ENCODE measurements at places on chromosomes 2 and 18. TPM values are rescaled to one million over a fixed set of nuclear protein-coding genes. Genes with fewer than 3 reads are reported as not detected.

Gene HDHD2
- total RNA-seq = 16.6 TPM

Gene SP3
- 123 TPM for total RNA-seq

Gene TBC1D8
- 1.9 TPM for total RNA-seq

Gene CKAP2L
- 0.97 TPM for total RNA-seq

Gene TLX2
- 1.5 TPM for total RNA-seq

Gene CRYGC
- not detected for total RNA-seq

Gene ALPG
- not detected for total RNA-seq

Gene KCNS3
- not detected for total RNA-seq

GRCh38 chr2:221485503-221485870 lies 86.6 kb downstream of the EPHA4 start:
- no peaks in the 10 kb centered on the region for H3K27me3 ChIP-seq
- peak overlapping the region; percentile 19 for H3K27ac ChIP-seq
- no peaks in the 10 kb centered on the region for H3K36me3 ChIP-seq
- no peaks in the 10 kb centered on the region for H3K4me1 ChIP-seq

DNA sequence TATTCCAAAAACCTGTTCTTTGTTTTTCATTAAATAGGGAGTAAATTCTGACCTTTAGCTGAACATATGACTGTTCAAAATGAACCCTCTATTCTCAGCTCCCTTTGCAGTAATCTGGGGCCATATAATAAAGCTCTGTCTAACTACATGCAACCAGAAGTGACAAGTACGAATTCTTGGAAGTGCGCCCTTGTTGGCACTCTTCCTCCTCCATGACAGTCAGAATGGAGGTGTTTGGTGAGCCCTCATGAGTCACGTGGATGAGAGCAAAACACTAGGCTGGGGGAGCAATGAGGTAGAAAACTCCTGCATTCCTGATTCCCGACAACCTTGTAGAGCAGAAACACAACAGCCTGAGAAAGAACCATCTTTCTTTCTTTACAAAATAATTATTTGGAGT lies 552.9 kb downstream of the FBXO15 start:
- H3K27ac ChIP-seq = no peak overlapping the region
- no peak for DNase-seq
- no peak overlapping the region for H3K4me3 ChIP-seq
- no peaks in the 10 kb centered on the region for H3K4me1 ChIP-seq
- H3K36me3 ChIP-seq = no peaks in the 10 kb centered on the region

GRCh38 chr2:58686776-58687175 lies 445.7 kb upstream of the FANCL start:
- peaks cover 4% of the 10 kb centered on the region for H3K27me3 ChIP-seq
- peaks cover 5% of the 10 kb centered on the region for H3K36me3 ChIP-seq
- no peaks in the 10 kb centered on the region for H3K4me1 ChIP-seq
- no peak overlapping the region for H3K4me3 ChIP-seq
- no peak for DNase-seq
- no peak overlapping the region for H3K27ac ChIP-seq

DNA sequence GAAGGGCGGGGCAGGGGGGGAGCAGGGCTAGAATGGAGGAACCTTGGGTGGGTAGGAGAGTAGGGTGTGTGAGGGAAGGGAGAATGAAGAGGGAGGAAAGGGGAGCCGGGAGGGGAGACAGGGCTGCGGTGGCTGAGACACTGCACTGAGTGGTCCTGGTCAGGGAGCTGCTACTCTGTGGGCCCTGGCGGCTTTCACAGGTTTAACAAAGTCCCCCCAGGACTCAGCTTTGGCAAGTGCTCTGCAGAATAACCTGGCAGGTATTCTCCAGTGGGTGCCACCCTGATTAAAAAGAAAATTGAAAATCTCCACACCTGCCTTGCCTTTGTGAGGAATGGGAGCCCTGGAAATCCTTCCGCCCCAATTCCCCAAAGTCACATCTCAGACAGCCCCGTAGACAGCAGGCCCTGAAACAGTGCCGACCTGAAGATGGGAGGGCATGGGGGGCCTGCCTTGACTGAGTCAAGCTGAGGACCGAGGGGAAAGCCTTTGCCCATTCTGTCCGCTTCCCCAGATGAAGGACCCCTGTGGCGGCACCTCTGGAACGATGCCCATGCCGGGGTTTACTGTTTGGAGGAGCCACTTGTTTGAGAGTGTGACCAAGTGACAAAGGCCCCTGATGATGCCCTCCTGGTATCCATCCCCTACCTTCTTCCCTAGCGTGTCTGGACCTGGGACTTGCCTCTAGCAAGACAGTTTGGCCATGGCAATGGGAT lies 43.6 kb upstream of the OTOS start:
- H3K4me3 ChIP-seq = no peak overlapping the region
- peaks cover 2% of the 10 kb centered on the region for H3K4me1 ChIP-seq

- no peaks in the 10 kb centered on the region for H3K36me3 ChIP-seq
- no peak overlapping the region for H3K4me3 ChIP-seq
- no peaks in the 10 kb centered on the region for H3K27me3 ChIP-seq
Measured at GRCh38 chr18:6741786-6742185, 12.3 kb downstream of the ARHGAP28 start.

DNA sequence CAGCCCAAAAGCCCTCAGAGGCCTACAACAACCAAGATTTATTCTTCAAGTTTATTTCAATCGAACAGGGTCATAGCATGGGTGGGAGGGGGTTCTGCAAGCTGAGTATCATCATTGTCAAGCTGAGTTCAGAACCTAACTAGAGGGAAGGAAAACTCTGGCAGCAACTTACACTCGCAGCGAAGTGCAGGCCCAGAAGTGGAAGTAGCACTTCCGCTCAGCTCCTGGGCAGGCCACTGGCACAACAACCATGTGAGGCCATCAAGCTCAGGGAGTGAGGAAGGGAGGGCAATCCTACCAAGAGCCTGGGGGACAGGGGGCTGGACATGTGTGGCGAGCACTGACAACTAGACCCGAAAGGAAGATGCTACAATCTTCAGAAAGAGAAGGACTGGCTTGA lies 4.8 kb downstream of the UXS1 start:
- H3K36me3 ChIP-seq = peaks cover 14% of the 10 kb centered on the region
- no peak for DNase-seq
- peaks cover 58% of the 10 kb centered on the region for H3K4me1 ChIP-seq
- H3K27me3 ChIP-seq = no peaks in the 10 kb centered on the region
- H3K4me3 ChIP-seq = no peak overlapping the region

GRCh38 chr2:235639885-235640284 lies 146.0 kb downstream of the AGAP1 start:
- peaks cover 18% of the 10 kb centered on the region for H3K4me1 ChIP-seq
- peak overlapping the region; percentile 37 for H3K27ac ChIP-seq
- DNase-seq = no peak
- peaks cover 36% of the 10 kb centered on the region for H3K27me3 ChIP-seq
- H3K36me3 ChIP-seq = no peaks in the 10 kb centered on the region

DNA sequence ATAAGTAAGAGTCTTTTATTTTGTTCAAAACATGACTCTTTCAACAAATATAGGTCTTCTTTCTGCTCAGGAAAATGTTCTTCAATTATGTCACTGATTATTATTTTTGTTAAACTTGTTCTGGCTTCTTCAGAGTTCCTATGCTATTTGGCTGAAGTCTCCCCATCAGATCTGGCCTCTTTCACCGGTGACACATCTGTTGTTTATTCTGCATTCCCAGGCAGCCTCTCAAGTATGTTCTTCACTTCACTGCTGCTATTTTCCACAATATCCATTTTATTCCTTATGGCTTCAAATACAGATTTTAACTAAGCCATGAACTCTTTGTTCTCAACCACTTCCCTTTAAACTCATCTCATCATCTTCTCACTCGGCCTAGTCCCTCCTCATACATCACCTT lies 45.7 kb downstream of the HDAC4 start:
- no peak overlapping the region for H3K27ac ChIP-seq
- H3K36me3 ChIP-seq = peaks cover 6% of the 10 kb centered on the region

- no peak overlapping the region for H3K27ac ChIP-seq
- no peak for DNase-seq
- H3K4me1 ChIP-seq = no peaks in the 10 kb centered on the region
- H3K4me3 ChIP-seq = no peak overlapping the region
- H3K27me3 ChIP-seq = no peaks in the 10 kb centered on the region
Measured at GRCh38 chr2:164514491-164514890, 106.8 kb downstream of the GRB14 start.

DNA sequence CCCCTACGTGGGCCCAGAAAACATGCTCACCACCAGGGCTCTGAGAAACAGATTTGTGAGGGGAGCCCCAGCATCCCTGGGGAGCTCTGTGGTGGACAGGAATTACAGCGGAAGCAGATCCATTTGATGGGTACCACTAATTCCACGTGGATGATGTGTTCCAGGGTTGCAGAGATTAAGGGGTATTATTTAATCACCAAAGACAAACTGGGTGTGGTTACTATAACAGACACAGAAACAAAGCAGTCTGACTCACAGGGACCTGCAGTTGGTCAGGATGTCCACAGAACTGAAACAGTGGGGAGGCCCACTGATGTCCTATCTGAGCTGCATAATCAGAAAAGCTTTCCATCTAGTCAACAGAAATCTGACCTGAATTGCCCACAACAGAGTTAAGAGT lies 65.8 kb downstream of the PSMG2 start:
- H3K4me1 ChIP-seq = no peaks in the 10 kb centered on the region
- H3K36me3 ChIP-seq = no peaks in the 10 kb centered on the region
- DNase-seq = no peak
- no peaks in the 10 kb centered on the region for H3K27me3 ChIP-seq
- no peak overlapping the region for H3K27ac ChIP-seq

- no peak overlapping the region for H3K27ac ChIP-seq
- no peaks in the 10 kb centered on the region for H3K36me3 ChIP-seq
Measured at GRCh38 chr2:163043201-163043600, 204.6 kb upstream of the KCNH7 start.

DNA sequence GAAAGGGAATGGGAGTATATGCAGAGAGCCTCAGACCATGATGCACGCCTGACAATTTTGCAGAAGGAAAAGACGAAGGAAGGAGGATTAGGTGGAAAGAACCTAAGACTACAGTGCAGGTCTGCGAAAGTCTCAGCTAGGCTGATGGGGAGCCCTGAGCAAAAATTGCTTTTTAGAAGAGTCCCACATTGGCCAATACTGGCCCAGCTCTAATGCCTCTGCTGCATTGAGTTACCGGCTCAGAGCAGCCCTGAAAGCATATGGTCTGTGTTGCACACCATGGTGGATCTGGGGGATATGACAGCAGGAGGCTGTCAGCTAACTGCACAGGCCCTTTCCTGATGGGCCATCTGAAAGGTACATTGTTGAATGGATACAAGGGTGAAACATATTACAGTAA lies 48.3 kb upstream of the CAVIN2 start:
- H3K4me1 ChIP-seq = no peaks in the 10 kb centered on the region
- H3K27ac ChIP-seq = no peak overlapping the region
- DNase-seq = no peak
- H3K4me3 ChIP-seq = no peak overlapping the region
- peaks cover 2% of the 10 kb centered on the region for H3K36me3 ChIP-seq

DNA sequence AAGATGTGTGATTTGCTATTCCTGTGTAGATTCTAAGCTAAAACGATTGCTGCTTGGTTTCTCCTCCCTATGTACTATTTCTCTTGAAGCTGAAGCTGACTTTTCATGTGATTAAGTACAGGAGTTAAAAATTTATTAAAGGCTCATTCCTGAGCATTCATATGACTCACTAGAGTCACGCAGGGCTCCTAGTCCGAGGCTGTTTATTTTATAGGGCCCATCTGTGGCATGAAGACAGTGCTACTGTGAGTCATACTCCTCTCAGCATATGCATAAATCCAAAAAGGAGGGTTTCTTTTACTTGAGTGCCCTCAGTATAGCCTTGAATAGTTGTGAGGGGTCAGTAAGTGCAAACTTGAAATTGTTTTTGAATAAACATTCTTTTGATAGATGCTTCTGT lies 378.8 kb downstream of the PTPRM start:
- no peak overlapping the region for H3K4me3 ChIP-seq
- peak overlapping the region; percentile 54 for H3K27ac ChIP-seq
- no peaks in the 10 kb centered on the region for H3K4me1 ChIP-seq
- H3K36me3 ChIP-seq = no peaks in the 10 kb centered on the region

DNA sequence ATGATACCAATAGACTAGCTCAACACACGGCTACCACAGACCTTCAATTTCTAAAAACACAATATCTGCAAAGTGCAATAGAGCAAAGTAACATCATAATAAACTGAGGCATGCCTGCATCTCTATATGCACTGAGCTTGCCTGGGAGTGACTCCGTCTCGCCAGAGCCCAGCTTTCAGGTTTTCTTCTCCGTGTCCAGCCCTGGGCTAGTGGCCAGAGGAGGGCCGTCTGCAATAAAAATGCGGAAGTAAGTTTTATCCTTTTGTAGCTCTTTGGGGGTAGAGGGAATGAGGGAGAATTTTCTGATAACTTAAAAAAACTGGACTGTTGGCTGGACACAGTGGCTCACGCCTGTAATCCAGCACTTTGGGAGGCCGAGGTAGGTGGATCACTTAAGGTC lies 41.0 kb upstream of the GPR17 start:
- H3K27me3 ChIP-seq = peaks cover 37% of the 10 kb centered on the region
- no peaks in the 10 kb centered on the region for H3K36me3 ChIP-seq
- no peak overlapping the region for H3K27ac ChIP-seq

- H3K4me3 ChIP-seq = peak overlapping the region; percentile 39
- peaks cover 10% of the 10 kb centered on the region for H3K4me1 ChIP-seq
- peaks cover 91% of the 10 kb centered on the region for H3K27me3 ChIP-seq
- H3K27ac ChIP-seq = no peak overlapping the region
- no peak for DNase-seq
Measured at GRCh38 chr2:235500761-235501672, 7.2 kb downstream of the AGAP1 start.

DNA sequence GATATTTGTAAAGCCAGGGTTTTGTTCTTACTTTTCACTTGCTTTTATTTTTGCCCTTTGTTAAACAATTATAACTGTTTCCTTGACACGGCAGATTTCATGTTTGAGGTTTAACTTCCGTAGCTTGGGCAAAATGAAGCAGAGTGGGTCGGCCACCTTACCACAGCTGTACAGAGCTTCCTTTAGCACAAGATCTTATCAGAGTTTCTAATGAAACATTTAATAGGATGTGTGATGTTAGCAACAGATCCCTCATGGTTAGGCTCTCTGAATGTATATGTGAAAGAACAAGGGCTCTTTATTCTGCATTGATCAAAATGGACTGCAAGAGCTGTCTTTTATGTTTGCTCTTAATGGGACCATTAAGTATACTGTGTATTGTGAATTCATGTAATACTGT lies 22.3 kb downstream of the RNF125 start:
- peaks cover 40% of the 10 kb centered on the region for H3K4me1 ChIP-seq
- DNase-seq = no peak
- H3K4me3 ChIP-seq = peak overlapping the region; percentile 80
- no peaks in the 10 kb centered on the region for H3K27me3 ChIP-seq
- peaks cover 8% of the 10 kb centered on the region for H3K36me3 ChIP-seq

DNA sequence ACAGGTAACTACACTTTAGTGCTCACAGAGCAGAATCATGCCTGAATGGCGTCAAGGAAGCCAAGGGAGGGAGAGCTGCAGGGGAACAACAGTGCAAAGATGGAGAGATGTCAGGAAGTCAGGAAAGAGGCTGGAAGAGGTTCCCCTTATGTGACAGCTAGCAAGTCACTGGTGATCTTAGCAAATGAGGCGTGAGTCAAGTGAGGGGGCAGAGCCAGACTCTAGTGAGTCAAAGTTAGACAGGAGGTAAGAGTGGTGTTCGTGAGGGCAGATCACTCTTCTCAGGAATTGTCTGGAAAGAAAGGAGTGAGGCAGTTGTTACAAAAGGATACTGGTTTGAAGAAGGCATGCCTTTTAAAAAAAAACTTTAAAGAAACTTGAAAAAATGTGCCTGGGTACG lies 87.1 kb downstream of the MEP1B start:
- DNase-seq = no peak
- no peak overlapping the region for H3K27ac ChIP-seq
- H3K4me1 ChIP-seq = no peaks in the 10 kb centered on the region
- no peak overlapping the region for H3K4me3 ChIP-seq
- peaks cover 53% of the 10 kb centered on the region for H3K27me3 ChIP-seq
- H3K36me3 ChIP-seq = no peaks in the 10 kb centered on the region
